ENCODE measurements at places on chromosomes 2 and 18. TPM values are rescaled to one million over a fixed set of nuclear protein-coding genes. Genes with fewer than 3 reads are reported as not detected.
A peak's percentile ranks its signal among the peaks of the same experiment; 100 is the strongest.

GRCh38 chr2:197571627-197572271, 55.9 kb downstream of the MOB4 start:
- DNase-seq: no peak

- no peak for DNase-seq
Observed at GRCh38 chr2:45469314-45470099, 141.6 kb downstream of the SRBD1 start.

DNA sequence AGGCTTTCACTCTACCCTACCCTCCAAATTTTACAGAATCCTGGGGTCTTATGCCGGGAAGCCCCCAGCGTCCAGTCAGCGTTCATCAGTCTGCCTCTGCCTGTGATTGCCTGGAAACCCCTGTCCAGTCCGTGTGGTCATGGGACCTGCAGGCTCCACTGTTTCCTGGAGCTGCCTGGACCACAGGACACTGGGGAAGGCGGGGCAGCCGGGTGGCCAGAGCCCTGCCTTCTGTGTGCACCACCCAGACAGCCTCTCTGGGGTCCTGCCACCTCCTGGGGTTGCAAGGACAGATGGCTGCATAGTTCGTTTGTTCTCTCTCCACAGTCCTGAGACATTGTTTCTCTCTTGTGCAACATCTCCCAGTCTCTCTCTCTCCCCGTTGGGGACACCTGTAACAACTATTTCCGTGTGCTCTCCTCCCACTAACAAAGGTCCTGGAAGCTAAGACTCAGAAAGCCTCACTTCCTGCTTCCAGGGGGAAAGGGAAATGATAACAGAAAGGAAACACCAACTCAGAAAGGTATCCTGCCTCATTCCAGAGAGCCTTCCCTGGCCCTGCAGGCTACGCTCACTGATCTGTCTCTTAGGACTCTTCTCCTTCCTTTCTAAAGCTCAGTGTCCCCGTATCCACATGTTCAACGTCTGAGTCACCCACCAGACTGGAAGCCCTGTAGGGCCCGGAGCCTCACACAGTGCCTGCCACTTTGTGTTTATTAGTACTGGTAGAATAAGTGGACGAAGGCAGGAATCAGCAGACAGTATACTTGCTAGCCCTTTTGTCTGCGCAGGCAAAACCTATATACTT, 192.8 kb upstream of the RAB12 start:
- DNase-seq: no peak

DNA sequence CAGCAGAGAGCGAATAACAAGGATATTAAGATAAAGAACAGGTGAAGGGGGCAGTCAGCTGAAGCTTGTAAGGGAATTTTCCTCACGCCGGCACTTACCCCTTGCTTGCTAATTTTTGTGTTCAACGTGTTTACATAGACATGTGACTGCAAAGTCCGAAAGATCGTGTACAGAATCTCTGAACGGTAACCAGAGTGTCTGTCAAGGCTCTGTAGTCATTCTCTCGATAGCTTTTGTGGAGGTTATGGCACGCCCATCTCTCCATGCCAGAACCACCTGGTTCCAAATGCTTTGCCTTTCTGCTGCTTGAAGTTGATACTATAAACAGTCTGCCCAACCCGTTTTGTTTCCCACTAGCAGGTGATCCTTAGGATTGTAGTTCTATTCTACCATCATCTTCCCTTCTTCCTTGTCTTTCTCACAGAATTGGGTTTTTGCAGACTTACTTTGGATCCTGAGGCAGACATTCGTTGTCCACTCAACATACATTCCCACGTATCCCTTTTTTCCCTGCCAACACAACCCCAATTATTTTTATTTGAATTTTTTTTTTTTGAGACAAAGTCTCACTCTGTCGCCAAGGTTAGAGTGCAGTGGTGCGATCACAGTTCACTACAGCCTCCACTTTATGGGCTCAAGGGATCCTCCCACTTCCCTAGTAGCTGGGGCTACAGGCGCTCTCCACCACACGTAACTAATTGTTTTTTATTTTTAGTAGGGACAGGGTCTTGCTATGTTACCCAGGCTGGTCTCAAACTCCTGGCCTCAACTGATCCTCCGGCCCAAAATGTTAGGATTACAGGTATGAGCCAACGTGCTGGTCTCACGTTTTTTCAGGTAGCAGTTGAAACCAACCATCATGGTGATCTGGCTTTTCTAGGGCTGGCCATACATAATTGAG, 1.3 kb upstream of the USP34 start:
- DNase-seq: no peak

DNA sequence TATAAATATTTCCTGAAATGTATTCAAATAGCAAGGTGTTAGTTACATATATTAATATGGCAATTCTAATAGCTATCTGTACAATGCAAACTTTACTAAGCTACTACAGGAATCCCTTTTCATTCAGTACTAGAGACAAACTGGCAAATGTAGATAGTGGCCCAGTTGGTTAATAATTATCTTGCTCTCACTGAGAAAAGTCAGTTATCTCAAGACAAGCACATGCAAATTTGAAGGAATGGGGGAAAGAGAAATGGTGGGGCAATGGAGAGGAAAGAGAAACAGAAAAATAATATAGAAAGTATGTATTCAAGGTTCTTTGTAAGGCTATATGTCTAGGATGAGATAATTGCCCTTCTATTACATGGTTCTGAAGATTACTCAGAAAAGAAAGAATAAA, 280.0 kb downstream of the FIGN start:
- DNase-seq: no peak

- no peak for DNase-seq
Observed at GRCh38 chr18:13570856-13571495, 155.4 kb downstream of the FAM210A start.

DNA sequence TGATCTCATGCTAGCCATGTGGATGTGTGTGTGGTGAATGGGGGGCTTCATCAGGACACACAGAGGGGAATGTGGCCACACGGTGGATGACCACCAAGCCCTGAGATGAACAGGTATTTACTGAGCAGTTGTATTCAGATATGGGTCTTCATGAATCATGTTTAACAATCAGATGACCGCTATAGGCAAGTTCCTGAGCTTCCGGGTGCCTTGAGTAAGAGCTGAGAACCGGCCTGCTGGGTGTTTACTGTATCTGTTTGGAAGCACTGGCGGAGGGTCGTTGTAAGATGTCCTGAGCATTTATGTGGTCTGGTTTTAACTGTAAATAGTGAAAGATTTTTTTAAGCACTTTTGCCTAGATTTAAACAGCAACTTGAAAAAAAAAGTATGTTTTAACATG, 43.9 kb downstream of the BOLA3 start:
- no peak for DNase-seq

GRCh38 chr2:165969227-165969626, 15.7 kb upstream of the TTC21B start:
- DNase-seq: no peak

DNA sequence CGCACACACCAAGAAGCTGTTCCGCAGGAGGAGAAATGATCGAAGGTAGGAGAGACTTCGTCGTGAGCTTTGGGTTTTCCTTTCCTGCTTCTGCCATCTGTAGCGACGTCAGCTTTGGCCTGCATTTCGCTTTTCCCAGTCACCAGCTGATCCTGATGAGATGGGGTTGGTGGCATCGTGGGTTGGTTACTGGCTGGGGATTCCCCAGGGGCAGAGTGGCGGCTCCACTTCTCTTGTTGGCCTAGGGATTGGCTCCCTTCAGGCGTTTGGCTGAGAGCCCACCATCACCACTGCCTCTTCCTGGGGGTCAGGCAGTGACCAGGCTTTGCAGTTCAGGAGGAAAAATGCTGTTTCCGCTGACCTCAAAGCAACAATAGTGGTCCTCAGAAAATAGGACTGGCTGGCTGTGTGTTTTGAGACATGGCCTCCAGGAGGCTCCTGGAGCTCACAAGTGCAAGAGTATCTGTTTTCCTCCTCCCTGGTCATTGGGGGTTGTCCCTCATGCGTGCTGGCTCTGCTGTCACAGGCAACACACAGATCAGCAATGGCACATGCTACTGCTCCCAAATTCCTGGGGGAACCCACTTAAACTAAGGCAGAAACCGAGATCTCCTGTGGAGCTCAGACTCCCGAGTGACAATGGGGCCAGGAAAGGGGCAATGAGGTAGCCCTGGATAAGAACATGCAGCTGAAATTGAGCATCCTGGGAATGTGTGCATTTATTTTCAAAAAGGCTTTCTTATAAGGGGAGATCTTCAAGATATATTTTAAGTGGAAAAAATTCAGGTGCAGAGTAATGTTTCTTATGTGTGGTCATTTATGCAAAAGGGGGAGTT, 173.0 kb downstream of the CTIF start:
- peak; percentile 57 for DNase-seq

- no peak for DNase-seq
Observed at GRCh38 chr2:240876035-240876474, 7.4 kb downstream of the AGXT start.

GRCh38 chr2:16943279-16943958, 277.8 kb upstream of the CYRIA start:
- DNase-seq: no peak

DNA sequence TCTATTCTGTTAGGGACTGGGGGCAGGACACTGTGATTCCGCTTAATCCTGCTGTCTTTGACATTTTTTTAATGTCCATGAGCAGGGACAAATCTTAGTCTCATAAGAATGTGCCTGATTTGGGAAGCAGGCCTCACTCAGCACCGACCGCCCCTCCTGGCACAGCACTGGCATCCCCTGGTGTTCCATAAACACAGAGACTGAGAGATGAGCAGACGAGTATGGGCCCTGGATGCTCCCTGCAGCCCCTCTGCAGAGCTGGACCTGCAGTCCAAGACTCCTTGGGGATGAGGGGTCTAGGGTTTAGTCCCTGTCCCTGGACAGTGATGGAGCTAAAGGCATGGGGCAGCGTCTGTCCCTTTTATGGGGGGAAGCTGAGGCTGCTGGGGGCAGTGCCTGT, 81.6 kb downstream of the NDUFA10 start:
- peak; percentile 19 for DNase-seq

- DNase-seq: no peak
Observed at GRCh38 chr2:165645930-165646831, 147.9 kb downstream of the GALNT3 start.

DNA sequence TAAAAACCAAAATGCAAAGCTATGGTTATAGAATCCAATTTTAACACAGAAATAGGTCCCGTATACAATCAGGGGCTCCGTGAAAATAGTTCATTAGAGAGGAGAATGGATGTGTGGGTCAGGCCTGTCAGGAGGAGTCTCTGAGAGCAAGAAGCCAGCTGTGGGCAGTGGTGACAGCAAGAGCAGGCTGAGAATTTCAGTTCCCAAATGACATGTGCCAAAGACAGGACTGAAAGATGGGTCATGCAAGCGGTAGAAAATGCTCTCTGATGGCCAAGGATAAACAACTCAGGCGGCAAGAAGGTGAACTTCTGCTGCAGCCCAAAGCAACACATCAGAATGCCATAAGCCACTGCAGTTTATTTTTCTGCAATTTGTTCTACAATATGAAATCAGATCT, 100.4 kb downstream of the CCDC141 start:
- no peak for DNase-seq

DNA sequence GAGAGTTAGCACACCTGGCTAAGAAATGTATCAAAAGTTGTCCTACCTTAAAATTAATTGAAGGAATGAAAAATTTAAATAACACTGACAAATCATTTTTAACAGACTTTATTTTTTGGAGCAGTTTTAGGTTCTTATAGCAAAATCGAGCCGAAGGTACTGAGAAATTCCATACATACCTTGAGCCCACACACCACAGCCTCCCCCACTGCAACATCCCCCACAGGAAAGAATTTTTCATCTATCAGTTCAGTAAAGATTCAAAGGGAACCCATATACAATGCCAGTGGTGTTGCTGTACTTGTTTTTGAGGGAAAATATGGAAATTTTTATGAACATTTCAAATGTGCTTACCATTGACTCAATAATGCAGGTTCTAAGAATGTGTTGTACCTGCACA, 169.8 kb upstream of the HS6ST1 start:
- no peak for DNase-seq

- DNase-seq: no peak
Observed at GRCh38 chr2:39567507-39567906, 98.2 kb upstream of the TMEM178A start.

- DNase-seq: no peak
Observed at GRCh38 chr2:62452701-62453454, 53.1 kb downstream of the TMEM17 start.

DNA sequence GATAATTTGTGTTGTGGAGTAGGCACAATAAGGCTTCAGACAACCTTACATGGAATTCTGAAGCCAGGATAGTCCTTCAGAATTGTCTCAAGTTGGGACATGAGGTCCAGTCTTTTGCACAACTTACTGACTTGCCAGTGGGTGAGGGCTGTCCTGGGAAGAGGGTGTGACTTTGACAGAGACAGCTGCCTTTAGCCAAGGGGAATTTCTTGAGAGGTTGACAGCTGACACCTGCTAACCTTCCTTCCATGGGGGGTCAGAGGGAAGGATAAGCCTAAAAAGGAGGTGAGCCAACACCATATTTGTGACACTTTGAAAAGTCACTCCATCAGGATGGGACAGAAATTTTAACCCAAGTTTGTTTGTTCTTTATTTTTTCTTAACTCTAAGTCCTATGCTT, 907.8 kb upstream of the CRIM1 start:
- no peak for DNase-seq

DNA sequence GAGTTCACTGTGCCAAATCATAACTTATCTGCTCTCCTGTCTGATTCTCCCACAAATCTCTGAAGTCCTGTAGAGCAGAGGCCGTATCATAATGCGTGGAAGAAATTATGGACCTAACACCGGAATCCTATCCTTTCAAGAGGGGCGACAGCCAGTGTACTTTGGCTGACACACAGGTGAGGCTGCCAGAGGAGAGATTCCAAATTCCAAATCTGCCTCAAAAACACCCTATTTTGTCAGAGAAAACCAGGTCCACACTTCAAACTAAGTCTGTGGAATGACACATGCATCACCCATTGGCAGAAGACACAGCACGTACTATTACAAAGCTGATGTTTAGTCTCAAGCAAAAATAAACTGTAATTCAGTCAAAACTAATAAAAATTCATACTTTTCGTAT, 139.2 kb upstream of the PID1 start:
- no peak for DNase-seq

Gene XDH
- total RNA-seq: 0.13 TPM

Gene TFPI
- 24.3 TPM for total RNA-seq

Gene PTPRN
- not detected for total RNA-seq

Gene ELOA2
- not detected for total RNA-seq

Gene RTP5
- total RNA-seq: not detected

Gene TANC1
- total RNA-seq: 56.2 TPM

Gene KIAA2012
- total RNA-seq: not detected

Gene COBLL1
- 12.1 TPM for total RNA-seq

Gene TBR1
- total RNA-seq: not detected

Gene PRKAG3
- not detected for total RNA-seq

Gene CYP1B1
- 17.1 TPM for total RNA-seq

Gene UGT1A4
- total RNA-seq: not detected

Measured in Right ventricle myocardium superior (tissue), 1 donor.